ENCODE measurements at places on chromosomes 16 and 17. TPM values are rescaled to one million over a fixed set of nuclear protein-coding genes. Genes with fewer than 3 reads are reported as not detected.

GRCh38 chr17:69501591-69502468 lies 87.3 kb downstream of the MAP2K6 start:
- peaks cover 4% of the 10 kb centered on the region for H3K36me3 ChIP-seq
- H3K4me3 ChIP-seq = peak overlapping the region; percentile 60
- no peak for DNase-seq
- peaks cover 64% of the 10 kb centered on the region for H3K4me1 ChIP-seq
- peak overlapping the region; percentile 74 for H3K27ac ChIP-seq

- DNase-seq = no peak
- H3K36me3 ChIP-seq = no peaks in the 10 kb centered on the region
- no peak overlapping the region for H3K27ac ChIP-seq
- H3K4me1 ChIP-seq = no peaks in the 10 kb centered on the region
Measured at GRCh38 chr17:9519583-9520272, 55.9 kb downstream of the STX8 start.

- peaks cover 55% of the 10 kb centered on the region for H3K36me3 ChIP-seq
- H3K4me1 ChIP-seq = no peaks in the 10 kb centered on the region
- H3K4me3 ChIP-seq = no peak overlapping the region
- DNase-seq = no peak
Measured at GRCh38 chr17:37274461-37274860, 101.3 kb upstream of the C17orf78 start.

GRCh38 chr16:30997725-30998711 lies 12.4 kb downstream of the STX1B start:
- H3K27ac ChIP-seq = no peak overlapping the region
- H3K27me3 ChIP-seq = no peaks in the 10 kb centered on the region
- H3K4me1 ChIP-seq = peaks cover 12% of the 10 kb centered on the region
- no peak for DNase-seq

The TRPV2 gene
- total RNA-seq = 58.3 TPM

GRCh38 chr16:54171626-54172537 lies 114.7 kb downstream of the IRX3 start:
- no peak overlapping the region for H3K27ac ChIP-seq
- no peaks in the 10 kb centered on the region for H3K36me3 ChIP-seq
- H3K27me3 ChIP-seq = peaks cover 12% of the 10 kb centered on the region
- DNase-seq = no peak
- H3K4me3 ChIP-seq = no peak overlapping the region

GRCh38 chr17:75878174-75878998 lies at the start of gene TRIM47:
Gene TRIM47, minus strand, starts transcription at chr17:75878581. Its CDS starts 33 bp downstream, at chr17:75878548.
- DNase-seq = no peak
- H3K4me3 ChIP-seq = peak within 1 kb of the TSS; percentile 82
- peaks cover 28% of the 10 kb centered on the region for H3K4me1 ChIP-seq
- no peaks in the 10 kb centered on the region for H3K36me3 ChIP-seq
- peaks cover 8% of the 10 kb centered on the region for H3K27me3 ChIP-seq
- H3K27ac ChIP-seq = peak within 1 kb of the TSS; percentile 79

GRCh38 chr16:22023505-22023904 lies 15.6 kb downstream of the MOSMO start:
- DNase-seq = no peak
- no peak overlapping the region for H3K4me3 ChIP-seq
- H3K4me1 ChIP-seq = peaks cover 25% of the 10 kb centered on the region
- H3K36me3 ChIP-seq = peaks cover 5% of the 10 kb centered on the region
- H3K27ac ChIP-seq = no peak overlapping the region
- H3K27me3 ChIP-seq = no peaks in the 10 kb centered on the region

DNA sequence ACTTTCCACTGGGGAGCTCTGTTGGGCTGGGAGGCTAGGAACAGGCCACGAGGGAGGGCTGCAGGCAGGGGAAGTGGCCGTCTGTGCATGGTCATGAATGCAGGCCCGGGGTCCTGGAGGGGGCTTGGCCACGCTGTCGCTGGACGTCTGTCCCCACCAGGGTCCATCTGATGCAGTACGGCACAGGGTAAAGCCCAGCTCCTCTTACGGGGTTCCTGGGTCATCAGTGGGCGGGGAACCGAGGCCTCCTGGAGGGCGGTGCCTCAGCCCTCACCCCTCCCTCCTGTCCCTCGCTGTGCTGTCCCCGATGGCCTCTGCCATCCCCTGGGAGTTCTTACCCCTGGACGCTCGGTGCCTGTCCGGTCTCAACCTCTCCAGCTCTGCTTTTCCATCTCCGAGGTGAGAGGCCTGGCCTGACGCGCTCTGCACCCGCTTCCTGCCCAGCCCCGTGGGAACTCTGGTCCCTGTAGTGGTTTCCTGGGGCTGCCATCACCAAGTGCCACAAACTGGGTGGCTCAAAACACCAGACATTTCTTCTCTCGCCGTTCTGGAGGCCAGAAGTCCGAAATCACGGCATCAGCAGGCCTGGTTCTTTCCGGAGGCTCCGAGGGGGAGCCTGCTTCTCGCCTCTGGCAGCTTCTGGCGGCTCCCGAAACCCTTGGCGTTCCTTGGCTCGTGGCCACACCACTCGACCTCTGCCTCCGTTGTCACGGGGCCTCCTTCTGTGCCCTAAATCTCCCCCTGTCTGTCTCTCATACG lies 182.8 kb downstream of the SEC14L1 start:
- H3K36me3 ChIP-seq = peaks cover 3% of the 10 kb centered on the region
- peak overlapping the region; percentile 96 for H3K27ac ChIP-seq
- H3K27me3 ChIP-seq = no peaks in the 10 kb centered on the region

The PSMB3 gene
- 250 TPM for total RNA-seq

GRCh38 chr17:13462673-13463124 lies 139.0 kb downstream of the HS3ST3A1 start:
- H3K4me3 ChIP-seq = no peak overlapping the region
- H3K27ac ChIP-seq = no peak overlapping the region
- DNase-seq = no peak
- no peaks in the 10 kb centered on the region for H3K4me1 ChIP-seq

DNA sequence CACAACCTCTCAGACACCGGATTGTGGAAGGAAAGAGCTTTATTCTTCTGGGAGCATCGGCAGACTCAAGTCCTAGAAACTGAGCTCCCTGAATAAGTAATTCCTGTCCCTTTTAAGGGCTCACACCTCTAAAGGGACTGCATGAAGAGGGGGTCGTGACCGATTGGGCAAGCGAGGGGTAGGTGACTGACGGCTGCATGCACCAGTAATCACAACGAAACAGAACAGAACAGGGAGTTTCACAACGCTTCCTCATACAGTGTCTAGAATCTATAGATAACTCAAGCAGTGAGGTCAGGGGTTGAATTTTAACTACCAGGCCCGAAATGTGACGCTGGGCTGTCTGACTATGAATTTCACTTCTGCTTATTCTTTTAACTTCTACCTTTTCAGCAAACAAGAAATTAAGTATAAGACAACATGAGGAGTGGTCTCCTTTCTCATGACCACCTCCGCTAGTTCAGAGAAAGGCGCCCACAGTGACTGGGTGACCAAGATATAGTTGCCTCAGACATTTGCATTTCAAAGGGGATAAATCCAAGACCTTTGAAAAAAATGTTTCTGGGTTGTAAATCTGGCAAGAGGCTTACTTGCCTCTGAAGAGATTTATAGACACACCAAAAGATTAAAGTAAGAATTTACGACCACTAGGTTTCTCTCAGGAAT lies 88.4 kb upstream of the ATF7IP2 start:
- H3K27ac ChIP-seq = peak overlapping the region; percentile 97
- DNase-seq = peak; percentile 43
- peaks cover 62% of the 10 kb centered on the region for H3K4me1 ChIP-seq
- no peaks in the 10 kb centered on the region for H3K27me3 ChIP-seq

GRCh38 chr17:62101515-62101914 lies 36.4 kb upstream of the MED13 start:
- no peaks in the 10 kb centered on the region for H3K27me3 ChIP-seq
- DNase-seq = no peak
- H3K36me3 ChIP-seq = no peaks in the 10 kb centered on the region
- H3K4me3 ChIP-seq = no peak overlapping the region
- no peak overlapping the region for H3K27ac ChIP-seq

GRCh38 chr17:4973256-4974114 lies 5.9 kb upstream of the SPAG7 start:
- DNase-seq = no peak
- H3K27ac ChIP-seq = no peak overlapping the region
- no peaks in the 10 kb centered on the region for H3K27me3 ChIP-seq
- H3K36me3 ChIP-seq = peaks cover 72% of the 10 kb centered on the region
- H3K4me1 ChIP-seq = peaks cover 5% of the 10 kb centered on the region
- no peak overlapping the region for H3K4me3 ChIP-seq

The RFWD3 gene
- total RNA-seq = 63.2 TPM

GRCh38 chr16:89958068-89958467 lies 9.5 kb downstream of the DEF8 start:
- no peaks in the 10 kb centered on the region for H3K27me3 ChIP-seq
- H3K27ac ChIP-seq = no peak overlapping the region
- peaks cover 60% of the 10 kb centered on the region for H3K4me1 ChIP-seq
- H3K4me3 ChIP-seq = no peak overlapping the region
- no peak for DNase-seq

The FOXJ1 gene
- 0.44 TPM for total RNA-seq

DNA sequence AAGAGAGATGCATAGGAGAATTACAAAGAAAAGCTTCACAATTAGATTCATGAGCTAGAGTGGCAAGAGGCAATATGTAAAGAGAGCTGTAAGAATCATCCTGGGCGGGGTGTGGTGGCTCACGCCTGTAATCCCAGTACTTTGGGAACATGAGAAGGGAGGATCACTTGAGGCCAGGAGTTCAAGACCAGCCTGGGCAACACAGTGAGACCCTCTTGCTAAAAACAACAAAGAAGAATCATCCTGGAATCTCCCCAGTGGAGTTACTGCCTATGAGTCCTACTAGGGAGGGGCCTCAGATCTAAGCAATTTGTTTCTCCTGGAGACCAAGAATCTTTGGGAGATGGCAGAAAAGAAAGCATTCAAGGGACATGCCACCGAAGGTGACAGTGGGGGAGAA lies 119.1 kb downstream of the HIC1 start:
- H3K27me3 ChIP-seq = no peaks in the 10 kb centered on the region
- no peaks in the 10 kb centered on the region for H3K4me1 ChIP-seq
- H3K4me3 ChIP-seq = no peak overlapping the region
- peaks cover 66% of the 10 kb centered on the region for H3K36me3 ChIP-seq
- DNase-seq = no peak
- H3K27ac ChIP-seq = no peak overlapping the region

DNA sequence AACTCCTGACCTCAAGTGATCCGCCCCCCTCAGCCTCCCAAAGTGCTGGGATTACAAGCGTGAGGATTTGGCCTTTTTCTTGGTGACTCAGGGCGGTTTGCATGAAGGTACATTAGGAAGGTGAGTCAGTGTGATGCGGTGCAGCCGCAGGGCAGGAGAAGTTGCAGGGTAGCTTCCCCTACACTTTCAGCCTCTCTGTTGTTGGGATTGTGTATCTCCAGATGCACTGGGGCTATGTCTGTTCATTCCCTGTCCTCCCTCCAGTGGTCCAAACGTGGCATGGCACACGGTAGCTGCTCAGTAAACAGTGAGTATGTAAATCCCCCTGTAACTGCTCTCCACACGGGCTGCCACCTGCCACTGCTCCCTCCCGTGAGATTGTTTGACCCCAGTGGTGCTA lies 109.1 kb upstream of the CDC42EP4 start:
- no peak overlapping the region for H3K27ac ChIP-seq
- H3K4me1 ChIP-seq = no peaks in the 10 kb centered on the region
- peaks cover 54% of the 10 kb centered on the region for H3K36me3 ChIP-seq
- no peaks in the 10 kb centered on the region for H3K27me3 ChIP-seq
- H3K4me3 ChIP-seq = no peak overlapping the region

The KRTAP1-5 gene
- total RNA-seq = not detected

GRCh38 chr16:80680046-80680445 lies 124.4 kb downstream of the CDYL2 start:
- H3K36me3 ChIP-seq = no peaks in the 10 kb centered on the region
- peaks cover 26% of the 10 kb centered on the region for H3K27me3 ChIP-seq
- no peak overlapping the region for H3K4me3 ChIP-seq
- no peak overlapping the region for H3K27ac ChIP-seq
- peaks cover 23% of the 10 kb centered on the region for H3K4me1 ChIP-seq

The TP53TG3F gene
- total RNA-seq = not detected

GRCh38 chr17:78890498-78890897 lies 12.5 kb downstream of the CEP295NL start:
- DNase-seq = peak; percentile 46
- H3K4me3 ChIP-seq = peak overlapping the region; percentile 60
- peaks cover 5% of the 10 kb centered on the region for H3K36me3 ChIP-seq
- peak overlapping the region; percentile 94 for H3K27ac ChIP-seq

The MPP3 gene
- not detected for total RNA-seq

GRCh38 chr17:47611372-47612350 lies 38.1 kb upstream of the KPNB1 start:
- H3K36me3 ChIP-seq = peaks cover 62% of the 10 kb centered on the region
- no peak overlapping the region for H3K4me3 ChIP-seq
- H3K27me3 ChIP-seq = no peaks in the 10 kb centered on the region
- DNase-seq = no peak
- no peak overlapping the region for H3K27ac ChIP-seq
- H3K4me1 ChIP-seq = no peaks in the 10 kb centered on the region

DNA sequence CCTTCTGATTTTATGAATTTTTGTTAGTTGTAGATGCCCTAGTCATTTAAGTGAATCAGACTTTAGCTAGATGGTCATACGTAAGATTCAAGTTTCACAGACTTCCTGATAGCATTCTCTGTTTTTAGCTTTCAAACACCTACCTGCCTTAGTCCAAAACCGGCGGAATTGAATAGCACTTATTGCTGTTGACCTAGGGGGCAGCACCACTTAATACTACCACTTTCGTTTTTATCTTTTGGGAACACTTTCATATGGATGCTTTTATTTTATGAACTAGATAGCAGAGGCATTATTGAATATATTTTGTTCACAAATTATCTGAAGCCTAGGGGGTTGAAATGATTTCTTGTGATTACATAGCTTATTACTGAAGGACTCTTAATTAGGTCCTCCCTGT lies 31.5 kb downstream of the TADA2A start:
- no peak overlapping the region for H3K4me3 ChIP-seq
- DNase-seq = no peak
- peaks cover 9% of the 10 kb centered on the region for H3K4me1 ChIP-seq
- H3K27ac ChIP-seq = no peak overlapping the region

DNA sequence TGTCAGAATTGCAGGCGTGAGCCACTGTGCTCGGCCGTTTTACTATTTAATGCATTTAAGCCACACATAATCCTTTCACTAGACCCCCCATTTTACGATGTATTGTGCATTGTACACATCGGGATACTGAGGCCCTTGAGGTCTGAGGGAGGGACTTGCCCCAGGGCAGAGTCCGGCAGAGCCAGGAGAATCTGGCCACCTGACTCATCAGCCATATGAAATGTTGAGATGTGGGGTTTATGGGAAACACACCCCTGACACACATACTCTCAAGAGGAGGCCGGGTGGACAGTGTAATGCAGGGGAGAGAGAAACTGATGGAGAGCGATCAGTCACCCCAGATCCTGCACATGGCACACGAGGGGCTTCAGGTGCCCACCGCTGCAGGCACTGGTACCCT lies 196.6 kb downstream of the ZNF423 start:
- H3K4me3 ChIP-seq = no peak overlapping the region
- no peaks in the 10 kb centered on the region for H3K4me1 ChIP-seq
- no peaks in the 10 kb centered on the region for H3K36me3 ChIP-seq
- DNase-seq = no peak
- H3K27me3 ChIP-seq = no peaks in the 10 kb centered on the region

The DRG2 gene
- 67.1 TPM for total RNA-seq

The ELMO3 gene
- 6.9 TPM for total RNA-seq

Data from activated B cell treated with CpG ODN at 0.5 μM for 24 hours (primary cell).